AG04450 (cell line): ENCODE measurements at places on chromosomes 7 and 10. TPM values are rescaled to one million over a fixed set of nuclear protein-coding genes. Genes with fewer than 3 reads are reported as not detected.
A peak's percentile ranks its signal among the peaks of the same experiment; 100 is the strongest.

The HOXA1 gene
- polyA plus RNA-seq: 2.6 and 2.9 TPM in 2 replicates

The TCF7L2 gene
- 6.3 and 7.7 TPM in 2 replicates for polyA plus RNA-seq

- no peak for DNase-seq
Observed at GRCh38 chr10:104498347-104499081, 142.6 kb upstream of the SORCS3 start.

- DNase-seq: no peak
Observed at GRCh38 chr7:22598318-22598920, 98.4 kb upstream of the STEAP1B start.

GRCh38 chr7:27689591-27690164, 27.0 kb upstream of the HIBADH start:
- DNase-seq: no peak

DNA sequence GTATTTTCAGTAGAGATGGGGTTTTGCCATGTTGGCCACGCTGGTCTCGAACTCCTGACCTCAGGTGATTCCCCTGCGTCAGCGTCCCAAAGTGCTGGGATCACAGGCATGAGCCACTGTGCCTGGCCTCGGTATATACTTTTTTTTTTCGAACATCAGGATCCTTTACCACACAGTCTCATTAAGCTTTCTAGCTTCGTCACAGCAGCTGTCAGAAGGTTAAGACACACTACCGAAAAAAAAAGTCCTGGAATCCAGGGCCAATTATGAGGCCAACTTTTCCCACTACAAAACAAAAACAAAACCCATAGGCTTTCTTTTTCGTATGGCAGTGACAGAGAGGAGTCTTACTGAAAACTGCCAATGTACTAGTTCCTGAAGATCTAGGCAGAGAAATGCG, 30.7 kb downstream of the ZC3HC1 start:
- DNase-seq: no peak

GRCh38 chr7:11212080-11212711, 238.5 kb downstream of the PHF14 start:
- peak; percentile 41 for DNase-seq

DNA sequence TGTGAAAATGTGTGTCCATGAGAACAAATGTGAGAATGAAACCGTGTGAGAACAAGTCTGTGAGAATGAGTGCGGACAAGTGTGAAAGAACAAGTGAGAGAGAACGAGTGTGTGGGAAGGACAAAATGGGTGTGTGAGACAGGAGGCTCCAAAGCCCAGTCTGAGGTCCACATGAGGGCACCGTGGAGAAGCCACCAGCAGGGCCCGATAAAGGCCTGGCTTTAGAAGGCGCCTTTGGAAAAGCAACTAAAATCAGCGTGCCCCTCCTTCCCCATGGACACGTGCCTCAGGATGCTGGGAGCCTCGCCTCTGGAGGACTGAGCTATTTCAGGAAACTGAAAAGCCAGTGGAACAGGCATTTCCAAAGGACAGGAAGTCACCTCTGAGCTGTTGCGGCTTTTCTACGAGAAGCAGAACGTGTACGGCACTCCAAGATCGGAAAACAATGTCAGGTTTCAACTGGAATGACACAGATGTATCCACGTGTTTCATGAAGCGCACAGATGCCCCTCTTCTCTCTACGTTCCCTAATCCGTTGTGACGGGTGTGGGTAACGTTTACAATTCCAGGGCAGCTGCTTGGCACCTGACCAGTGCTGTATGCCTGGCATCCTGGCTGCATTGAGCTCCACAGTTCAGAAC, 46.4 kb downstream of the ESYT2 start:
- DNase-seq: no peak

GRCh38 chr7:22296916-22297315, 60.0 kb downstream of the RAPGEF5 start:
- no peak for DNase-seq
